ENCODE measurements at places on chromosomes 5 and 9.

GRCh38 chr5:108762660-108763059 is 15.0 kb downstream of the FER start:
- no peak for DNase-seq

GRCh38 chr5:175718401-175719108 is 60.7 kb downstream of the HRH2 start:
- peak; percentile 7 for DNase-seq

- DNase-seq: no peak
These were observed 68.2 kb upstream of the STC2 start for GRCh38 chr5:173396311-173396993.

DNA sequence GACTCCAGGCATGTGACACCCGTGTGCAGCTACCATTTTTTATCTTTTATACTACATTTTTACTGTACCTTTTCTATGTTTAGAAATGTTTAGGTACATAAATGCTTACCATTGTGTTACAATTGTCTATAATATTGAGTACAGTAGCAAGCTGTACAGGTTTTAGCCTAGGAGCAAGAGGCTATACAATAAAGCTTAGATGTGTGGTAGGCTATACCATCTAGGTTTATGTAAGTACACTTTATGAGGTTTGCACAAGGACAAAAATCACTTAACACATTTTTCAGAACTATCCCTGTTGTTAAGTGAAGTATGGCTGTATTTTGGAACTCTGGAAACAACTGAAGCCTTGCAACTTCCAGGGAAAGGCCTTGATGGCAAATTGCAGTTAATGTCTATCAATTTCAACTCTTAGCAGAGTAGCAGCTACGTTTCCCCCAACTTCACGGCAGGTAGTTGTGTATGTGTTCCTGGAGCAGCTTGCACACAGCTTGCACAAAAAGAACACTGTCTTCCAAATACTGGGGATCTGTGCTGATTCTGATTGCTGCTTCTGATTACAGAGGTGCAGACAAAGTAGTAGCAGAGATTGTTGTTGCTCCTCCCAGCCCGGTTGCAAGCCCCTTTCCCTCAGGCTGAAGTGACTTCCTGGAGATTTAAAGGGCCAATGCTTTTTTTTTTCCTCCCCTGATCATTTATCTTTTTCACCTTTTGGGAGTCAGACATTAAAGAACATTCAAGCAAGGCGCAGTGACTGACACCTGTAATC is 30.0 kb downstream of the SIL1 start:
- no peak for DNase-seq

GRCh38 chr9:105959531-105959930 is 265.2 kb downstream of the TMEM38B start:
- DNase-seq: no peak
